ENCODE measurements at places on chromosomes 13 and 19.

DNA sequence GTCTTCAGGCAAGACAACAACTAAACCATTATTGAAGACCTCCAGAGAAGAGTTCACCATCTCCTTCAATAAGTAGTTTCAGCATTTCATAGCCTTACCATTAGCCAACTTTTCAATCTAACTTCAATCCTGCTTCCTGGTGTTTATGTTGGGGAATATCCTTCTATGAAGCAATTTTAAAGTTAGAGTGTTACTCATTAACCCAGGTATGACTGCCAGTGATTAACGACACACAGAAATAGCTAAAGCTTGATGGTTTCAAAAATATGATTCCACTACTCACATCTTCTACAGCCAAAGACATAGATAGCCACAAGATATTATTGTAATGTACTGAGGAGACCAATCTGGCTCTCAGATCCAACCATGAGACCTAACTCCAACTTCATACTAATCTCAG lies 403.2 kb downstream of the EFNB2 start:
- DNase-seq, result no peak

- no peak for DNase-seq
Measured at GRCh38 chr19:23403581-23404324, 8.5 kb upstream of the ZNF91 start.

- no peak for DNase-seq
Measured at GRCh38 chr13:106532111-106532929, 3.1 kb downstream of the EFNB2 start.

DNA sequence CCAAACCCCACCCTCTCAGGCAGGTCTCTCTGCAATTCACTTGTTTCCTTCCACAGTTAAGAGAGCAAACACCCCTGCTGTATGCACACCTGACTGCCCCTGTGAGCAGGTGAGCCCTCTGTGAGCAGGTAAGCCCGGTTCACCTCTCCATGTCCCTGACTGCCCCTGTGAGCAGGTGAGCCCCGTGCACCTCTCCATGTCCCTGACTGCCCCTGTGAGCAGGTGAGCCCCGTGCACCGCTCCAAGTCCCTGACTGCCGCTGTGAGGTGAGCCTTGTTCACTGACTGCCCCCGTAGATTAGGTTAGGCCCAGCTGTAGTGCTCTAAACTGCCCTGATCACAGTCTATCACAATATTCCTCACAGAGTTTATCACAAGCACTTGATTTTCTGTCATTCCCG lies 29.2 kb downstream of the TMTC4 start:
- no peak for DNase-seq

DNA sequence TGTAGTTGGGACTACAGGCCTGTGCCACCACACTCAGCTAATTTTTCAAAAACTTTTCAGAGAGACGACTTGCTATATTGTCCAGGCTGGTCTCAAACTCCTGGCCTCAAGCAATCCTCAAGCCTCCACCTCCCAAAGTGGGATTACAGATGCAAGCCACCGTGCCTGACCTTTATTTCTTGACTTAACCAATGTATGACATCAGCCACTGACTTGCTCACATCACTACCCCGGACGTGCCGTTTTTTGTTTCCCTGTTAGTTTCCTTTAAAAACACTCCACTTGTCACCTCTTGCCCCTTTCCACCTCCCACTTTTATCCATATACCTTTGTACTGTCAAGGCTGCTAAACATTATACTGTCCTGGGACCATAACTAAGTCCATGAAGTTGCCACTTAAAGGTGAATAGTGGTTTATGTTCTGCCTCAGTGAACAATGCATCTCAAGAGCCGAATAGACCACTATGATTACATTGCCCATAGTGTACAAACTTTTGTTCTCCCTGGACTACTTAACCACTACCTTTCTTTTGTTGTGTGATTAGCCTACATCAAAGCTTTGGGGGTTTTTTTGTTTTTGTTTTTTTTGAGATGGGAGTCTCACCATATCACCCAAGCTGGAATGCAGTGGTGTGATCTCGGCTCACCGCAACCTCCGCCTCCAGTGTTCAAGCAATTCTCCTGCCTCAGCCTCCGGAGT lies 2.3 kb upstream of the EPHX3 start:
- no peak for DNase-seq

DNA sequence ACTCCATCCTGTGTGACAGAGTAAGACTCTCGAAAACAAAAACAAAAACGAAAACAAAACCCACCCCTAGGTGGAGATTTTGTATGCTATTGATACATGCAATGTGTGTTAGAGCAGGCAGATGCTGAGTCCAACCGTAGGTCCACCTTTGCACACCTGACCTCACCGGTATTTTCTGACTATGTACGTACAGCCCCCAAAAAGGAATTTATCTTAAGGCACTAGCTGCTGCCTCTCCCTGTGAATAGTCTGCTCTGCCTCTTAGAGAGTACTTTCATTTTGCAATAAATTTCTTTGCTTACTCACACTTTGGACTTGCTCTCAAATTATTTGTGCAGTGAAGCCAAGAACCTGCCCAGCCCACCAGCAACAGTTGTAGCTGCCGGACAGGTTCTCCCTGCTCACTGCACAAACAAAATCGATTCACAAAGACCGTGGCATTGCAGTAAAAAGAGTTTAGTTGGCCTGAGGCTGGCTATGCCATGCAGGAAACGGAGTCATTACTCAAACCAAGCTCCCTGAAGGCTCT lies 8.2 kb upstream of the ZNF77 start:
- no peak for DNase-seq

GRCh38 chr19:16089010-16089846 lies 12.9 kb downstream of the TPM4 start:
- no peak for DNase-seq

- DNase-seq, result peak; percentile 46
Measured at GRCh38 chr19:12984143-12984627, 11.1 kb upstream of the NFIX start.

GRCh38 chr19:33771384-33772101 lies 25.1 kb upstream of the KCTD15 start:
- peak; percentile 80 for DNase-seq

DNA sequence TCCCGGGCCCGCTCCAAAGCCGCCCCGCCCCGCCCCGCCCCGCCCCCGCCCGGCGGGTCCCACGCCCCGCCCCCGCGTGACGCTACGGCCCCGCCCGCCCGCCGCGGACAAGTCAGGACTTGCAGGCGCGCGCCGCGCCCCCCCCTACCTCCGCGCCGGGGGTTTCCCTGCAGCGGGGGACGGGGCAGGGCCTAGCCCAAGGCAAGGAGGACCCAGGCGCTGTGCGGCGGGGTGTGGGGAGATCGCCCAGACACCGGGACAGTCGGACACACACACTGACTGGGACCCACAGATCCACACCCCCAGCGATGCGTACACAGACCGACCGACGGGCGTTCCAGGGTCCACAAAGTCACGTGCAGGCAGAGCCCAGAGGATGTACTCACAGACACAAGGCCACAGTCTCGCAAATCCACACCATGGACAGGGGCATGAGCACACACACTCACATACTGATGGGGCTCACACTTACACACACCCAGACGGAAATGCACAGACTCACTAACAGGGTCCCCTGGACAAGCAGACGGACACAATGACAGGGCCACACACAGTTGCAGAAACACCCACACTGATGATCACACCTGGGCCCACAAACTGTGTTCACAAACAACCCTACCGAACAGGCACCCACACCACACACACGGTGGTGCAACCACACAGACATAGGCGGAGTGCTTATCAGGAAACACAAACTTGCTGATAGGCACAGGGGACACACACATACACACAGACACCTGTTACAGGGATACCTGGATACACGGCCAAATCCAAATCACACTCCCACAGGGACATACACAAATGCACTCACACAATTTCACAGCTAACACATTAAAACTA lies 436 bp upstream of the BBC3 start:
- DNase-seq, result peak; percentile 82

DNA sequence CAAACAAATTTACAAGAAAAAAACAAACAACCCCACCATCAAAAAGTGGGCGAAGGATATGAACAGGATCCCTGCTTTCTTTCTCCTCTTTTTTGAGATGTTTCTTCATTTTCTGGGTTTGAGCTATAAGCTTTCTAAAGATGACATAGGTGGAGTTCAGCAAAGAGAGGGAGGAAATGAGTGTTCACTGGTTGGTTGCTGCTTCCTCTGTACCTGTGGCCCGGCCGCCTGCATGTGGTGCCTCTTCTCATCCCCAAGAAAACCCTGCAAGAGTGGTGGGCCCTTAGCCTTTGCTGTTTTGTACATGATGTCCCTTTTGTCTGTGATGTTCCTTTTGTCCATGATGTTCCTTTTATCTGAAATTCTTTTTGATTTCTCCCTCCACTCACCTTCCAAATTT lies 178.4 kb upstream of the SERP2 start:
- no peak for DNase-seq

DNA sequence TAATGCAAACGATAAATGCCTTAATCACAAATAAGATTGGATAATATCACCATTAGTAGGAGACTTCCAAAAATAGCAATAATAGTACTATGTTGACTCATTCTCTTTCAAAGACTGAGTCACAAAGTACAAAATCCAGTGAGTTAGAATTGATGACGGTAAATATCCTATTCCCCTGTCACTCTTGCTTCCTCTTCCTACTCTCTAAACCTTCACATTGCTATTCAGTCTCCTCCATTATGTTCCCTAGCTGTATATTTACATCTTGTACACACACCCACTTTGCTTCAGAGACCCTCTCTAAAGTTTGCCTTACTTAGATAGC lies 26.3 kb upstream of the INTS6 start:
- no peak for DNase-seq

DNA sequence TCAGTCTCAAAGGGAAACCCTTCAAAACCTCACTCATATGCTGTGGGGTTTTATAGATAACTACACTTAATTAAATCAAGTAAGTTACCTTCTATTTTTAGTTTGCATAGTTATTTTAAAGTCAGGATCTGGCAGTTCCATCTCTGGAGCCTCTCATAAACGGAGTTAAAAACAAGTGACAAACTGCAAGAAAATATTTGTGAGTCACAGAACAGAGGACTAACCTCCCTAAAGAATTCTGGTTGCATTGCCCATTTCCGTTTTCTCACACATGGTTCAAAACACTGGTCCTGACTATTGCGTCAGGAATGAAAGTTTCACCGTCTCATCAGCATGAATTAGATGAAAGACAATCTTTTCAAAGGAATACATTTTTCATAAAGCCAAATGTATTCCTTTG lies 10.6 kb downstream of the RXFP2 start:
- no peak for DNase-seq

- DNase-seq, result peak; percentile 80
Measured at GRCh38 chr19:3061182-3062161, 823 bp downstream of the TLE5 start.

GRCh38 chr13:36673352-36673751 lies 468 bp upstream of the SERTM1 start:
- DNase-seq, result no peak

DNA sequence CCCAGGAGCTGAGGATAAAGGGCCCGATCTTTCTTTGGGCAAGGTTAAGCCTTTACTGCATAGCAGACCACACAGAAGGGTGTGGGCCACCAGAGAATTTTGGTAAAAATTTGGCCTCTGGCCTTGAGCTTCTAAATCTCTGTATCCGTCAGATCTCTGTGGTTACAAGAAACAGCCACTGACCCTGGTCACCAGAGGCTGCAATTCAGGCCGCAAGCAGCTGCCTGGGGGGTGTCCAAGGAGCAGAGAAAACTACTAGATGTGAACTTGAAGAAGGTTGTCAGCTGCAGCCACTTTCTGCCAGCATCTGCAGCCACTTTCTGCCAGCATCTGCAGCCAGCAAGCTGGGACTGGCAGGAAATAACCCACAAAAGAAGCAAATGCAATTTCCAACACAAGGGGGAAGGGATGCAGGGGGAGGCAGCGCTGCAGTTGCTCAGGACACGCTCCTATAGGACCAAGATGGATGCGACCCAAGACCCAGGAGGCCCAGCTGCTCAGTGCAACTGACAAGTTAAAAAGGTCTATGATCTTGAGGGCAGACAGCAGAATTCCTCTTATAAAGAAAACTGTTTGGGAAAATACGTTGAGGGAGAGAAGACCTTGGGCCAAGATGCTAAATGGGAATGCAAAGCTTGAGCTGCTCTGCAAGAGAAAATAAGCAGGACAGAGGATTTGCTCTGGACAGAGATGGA lies 8.4 kb upstream of the CEACAM19 start:
- DNase-seq, result no peak

DNA sequence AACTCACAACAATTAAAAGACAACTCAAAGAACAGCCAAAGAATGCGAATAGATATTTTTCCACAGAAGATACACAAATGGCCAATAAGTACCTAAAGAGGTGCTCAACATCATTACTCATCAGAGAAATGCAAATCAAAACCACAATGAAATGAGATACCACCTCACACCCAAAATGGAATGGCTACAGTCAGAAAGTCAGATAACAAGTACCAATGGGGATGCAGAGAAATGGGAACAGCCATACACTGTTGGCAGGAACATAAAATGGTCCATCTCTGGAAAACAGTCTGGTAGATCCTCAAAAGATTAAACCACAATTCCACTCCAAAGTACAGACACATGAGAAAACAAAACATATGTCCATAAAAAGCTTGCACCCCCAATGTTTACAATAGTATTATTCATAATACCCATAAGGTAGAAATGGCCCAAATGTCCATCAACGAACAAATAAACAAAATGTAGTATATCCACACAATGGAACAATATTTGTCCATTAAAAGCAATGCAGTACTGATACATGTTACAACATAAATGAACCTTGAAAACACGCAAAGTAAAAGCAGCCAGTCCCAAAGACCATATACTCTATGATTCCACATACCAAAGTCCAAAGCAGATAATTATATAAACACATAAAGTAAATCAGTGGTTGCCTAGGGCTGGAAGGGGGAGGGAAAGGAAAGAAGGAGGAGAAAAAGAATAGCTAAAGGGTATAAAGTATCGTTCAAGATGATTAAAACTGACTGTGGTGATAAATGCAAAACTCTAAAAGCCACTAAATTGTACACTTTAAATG lies 19.6 kb downstream of the USP12 start:
- DNase-seq, result peak; percentile 26

- no peak for DNase-seq
Measured at GRCh38 chr19:6686628-6686975, 16.6 kb upstream of the TNFSF14 start.

DNA sequence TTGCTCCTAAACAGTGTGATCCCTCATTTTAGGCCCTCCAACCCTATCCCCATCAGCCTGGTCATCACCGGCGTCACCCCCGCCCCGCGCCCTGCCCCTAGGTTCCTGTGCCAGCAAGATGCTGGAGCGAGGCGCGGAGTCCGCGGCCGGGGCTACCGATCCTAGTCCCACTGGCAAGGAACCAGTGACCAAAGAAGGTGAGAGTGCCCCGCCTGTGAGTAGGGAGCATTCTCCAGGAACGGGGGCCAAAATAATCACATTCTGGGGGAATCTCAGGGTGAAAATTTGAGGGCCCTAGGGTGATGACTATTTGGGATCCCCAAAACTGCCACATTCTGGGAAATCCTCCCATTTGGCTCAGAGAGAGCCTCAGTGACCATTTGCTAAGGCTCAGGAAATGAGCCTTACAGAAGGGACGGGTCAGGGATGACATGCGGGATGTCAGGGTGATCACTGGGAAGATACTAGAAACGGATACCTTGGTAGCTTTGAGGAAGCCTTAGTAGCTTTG lies 1.4 kb downstream of the ZNF575 start:
- DNase-seq, result no peak

GRCh38 chr19:980133-980998 lies 3.8 kb upstream of the WDR18 start:
- DNase-seq, result no peak

- DNase-seq, result no peak
Measured at GRCh38 chr19:47012617-47013016, 7.0 kb upstream of the NPAS1 start.

- DNase-seq, result no peak
Measured at GRCh38 chr13:103164251-103164650, 98.0 kb upstream of the SLC10A2 start.
